CD4-positive, alpha-beta T cell treated with Interleukin-12 subunit alpha and Interleukin-12 subunit beta, for 1 hour (primary cell): ENCODE measurements at places on chromosomes 6 and 20.

DNA sequence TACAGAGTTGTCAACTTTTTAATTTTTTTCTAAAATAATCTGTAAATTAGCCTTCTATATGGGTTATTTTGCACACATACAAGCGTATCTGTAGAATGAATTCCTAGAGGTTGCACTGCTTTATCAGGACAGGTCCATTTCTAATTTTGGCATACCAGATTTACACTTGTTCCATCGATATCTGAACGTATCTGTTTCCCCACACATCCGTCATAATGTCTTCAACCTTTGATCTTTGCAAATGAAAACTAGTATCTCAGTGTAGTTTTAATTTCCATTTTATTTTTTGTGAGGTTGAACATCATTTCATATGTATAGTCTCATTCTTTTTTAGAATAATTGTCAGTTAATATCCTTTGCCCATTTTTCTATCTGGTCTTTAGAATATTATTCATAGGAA is 22.7 kb downstream of the SENP6 start:
- no peak for DNase-seq

- DNase-seq = no peak
Measured at GRCh38 chr6:8130399-8130798, 28.1 kb upstream of the EEF1E1 start.

- no peak for DNase-seq
Measured at GRCh38 chr6:71533939-71534379, 245.3 kb downstream of the OGFRL1 start.

DNA sequence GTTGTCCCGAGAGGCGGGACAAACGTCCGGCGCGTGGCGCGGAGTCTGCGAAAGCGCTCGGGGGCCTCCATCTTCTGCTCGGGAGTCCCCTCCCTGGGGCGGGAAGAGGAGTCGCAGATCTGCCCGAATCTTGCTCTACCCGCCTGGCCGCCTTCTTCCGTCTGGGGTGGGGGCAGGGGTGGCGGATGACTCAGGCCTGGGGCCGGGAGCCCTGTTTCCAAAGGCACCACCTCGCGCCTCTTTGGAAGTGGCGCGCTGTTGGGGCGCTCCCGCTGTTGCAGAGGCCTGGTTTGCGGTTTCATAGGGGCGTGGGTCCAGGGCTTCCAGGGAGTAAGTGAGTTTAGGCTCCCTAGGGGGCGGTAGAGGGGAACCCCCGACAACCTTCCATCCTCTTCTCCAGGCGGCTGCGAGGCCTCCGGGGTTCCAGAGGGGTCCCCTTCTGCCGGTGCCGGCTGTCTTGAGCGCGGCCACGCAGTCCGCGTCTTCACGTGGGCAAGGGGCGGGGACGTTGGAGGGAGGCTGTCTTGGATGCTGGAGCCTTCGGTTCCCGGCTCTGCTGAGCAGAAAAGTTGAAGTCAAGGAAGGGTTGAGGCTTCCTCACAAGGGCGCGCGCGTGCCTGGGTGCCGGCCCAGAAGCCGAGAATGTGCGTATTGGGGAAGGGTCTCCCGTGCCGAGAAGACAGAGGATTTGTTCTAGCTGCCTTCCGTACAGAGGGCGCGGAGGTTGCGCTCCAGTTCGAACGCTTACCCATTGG is 2.6 kb upstream of the TFAP2C start:
- no peak for DNase-seq

DNA sequence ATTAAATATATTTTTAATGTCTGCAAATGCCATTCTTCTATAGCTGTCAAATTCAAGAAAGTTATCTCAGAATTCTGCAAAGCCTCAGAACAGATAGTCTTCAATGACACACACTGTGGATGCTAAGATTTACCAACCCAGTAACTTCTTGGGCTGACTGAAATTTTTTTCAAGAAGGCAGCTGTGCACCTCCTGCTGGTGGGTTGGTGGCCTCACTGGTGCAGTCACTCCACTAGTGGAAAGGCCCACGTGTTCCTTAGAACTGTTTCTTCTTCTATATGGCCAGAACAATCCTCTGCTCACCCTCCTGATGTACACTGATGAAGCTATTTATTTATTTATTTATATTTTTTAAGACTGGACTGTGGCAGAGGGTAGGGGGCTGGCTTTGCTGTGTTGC is 28.1 kb upstream of the MTCL3 start:
- peak; percentile 7 for DNase-seq

DNA sequence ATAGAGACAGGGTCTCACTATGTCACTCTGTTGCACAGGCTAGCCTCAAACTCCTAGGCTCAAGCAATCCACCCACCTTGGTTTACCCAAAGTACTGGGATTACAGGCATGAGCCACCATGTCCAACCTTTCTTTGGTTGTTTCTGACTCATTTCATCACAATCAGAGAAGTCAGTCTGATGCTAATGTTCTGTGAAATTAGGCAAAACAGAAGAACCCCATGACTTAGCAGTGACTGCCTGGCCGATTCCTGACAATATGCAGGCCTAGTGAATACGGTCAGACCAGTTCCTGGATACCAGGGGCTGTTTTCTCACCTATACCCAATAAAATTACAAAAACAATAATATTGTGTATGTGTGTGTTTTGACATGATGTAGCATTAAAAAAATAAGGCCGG is 58.8 kb upstream of the BTN3A2 start:
- no peak for DNase-seq

- DNase-seq = no peak
Measured at GRCh38 chr6:6697620-6698019, 109.1 kb downstream of the LY86 start.

DNA sequence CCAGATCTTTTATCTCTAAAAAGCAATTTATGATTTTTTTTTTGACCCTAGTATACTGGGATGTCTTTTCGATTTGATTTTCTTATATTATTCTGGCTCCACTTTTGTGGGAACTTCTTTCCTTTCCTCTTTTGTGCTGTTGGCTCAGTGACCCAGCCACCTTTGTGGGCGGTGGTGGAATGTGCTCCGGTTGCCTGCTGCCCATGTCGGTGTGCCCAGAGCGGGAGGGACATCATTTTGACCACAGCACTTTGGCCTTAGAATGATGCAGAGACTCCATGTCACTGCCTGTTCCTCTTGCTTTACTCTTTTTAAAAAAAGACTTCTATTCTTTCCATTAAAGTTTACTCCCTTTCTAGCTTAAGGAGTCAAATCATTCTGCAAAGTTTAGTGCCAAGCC is 198.0 kb downstream of the FARS2 start:
- DNase-seq = no peak

DNA sequence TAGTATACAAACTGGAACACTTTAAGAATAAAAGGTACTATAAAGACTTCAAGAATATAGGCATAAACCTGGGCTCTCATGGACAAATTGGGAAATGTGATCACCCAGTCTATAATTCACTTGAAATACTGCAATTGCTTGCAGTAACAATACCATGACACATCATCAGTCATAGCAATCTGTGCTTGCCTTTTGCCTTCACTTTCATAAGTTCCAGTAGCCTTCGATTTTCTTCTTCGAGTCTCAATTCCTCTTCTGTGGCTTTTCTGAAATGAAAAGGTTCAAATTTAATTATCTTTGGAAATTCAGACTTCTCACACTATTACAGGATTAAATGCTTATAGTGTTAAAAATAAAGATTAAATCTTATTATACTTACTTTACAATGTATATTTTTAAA is 96.3 kb upstream of the ZBTB24 start:
- no peak for DNase-seq
